ENCODE measurements at places on chromosomes 11 and 22.

DNA sequence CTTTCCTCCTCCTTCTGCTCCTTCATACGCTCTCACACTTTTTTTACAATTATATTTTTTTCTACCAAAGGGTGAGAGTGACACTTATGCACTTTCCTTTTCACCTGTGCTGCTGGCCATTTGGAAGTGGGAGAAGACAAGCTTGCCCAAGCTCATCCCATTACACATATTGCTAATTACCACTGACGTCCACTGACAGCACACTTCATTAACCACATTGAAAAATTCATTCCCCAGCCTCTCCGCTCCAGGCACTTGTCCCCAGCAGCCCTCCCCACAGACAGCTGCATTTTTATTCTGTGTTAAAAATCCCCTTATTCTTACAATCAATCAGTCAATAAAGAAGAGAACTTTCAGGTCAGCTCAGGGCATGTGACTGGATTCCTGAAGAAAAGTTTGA lies 175.1 kb downstream of the LRRC4C start:
- no peak for DNase-seq

DNA sequence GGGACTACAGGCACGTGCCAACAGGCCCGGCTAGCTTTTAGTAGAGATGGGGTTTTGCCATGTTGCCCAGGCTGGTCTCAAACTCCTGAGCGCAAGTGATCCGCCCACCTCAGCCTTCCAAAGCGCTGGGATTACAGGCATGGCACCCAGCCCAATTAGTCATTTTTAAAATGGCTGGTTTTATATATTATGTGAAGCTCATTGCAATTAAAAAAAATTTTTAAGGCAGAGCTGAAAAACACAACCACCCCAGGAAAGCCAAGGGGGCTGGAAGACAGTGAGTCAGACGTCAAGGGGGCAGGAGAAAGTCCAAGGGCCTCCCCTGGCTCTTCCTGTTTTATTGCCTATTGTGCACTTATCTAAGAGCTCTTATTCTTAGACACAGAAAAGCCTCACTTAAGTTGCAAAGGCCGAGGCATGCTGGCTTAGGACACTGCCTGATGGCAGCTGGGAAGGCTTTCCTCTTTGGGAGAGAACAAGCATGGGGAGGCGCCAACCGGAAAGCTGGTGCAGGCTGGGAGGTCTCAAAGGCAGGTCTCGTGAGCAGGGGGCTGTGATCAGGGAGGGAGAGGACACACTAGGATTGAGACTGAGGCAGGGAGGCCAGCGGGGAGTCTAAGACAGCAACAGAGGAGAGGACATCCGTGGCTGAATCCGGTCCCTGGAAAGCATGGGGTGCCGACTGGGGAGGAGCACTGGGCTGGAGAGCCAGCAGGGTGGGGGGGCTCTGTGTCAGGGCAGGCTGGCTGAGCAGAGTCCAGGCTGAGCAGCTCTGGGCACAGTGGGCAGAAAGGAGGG lies 11.1 kb upstream of the OSM start:
- peak; percentile 85 for DNase-seq

DNA sequence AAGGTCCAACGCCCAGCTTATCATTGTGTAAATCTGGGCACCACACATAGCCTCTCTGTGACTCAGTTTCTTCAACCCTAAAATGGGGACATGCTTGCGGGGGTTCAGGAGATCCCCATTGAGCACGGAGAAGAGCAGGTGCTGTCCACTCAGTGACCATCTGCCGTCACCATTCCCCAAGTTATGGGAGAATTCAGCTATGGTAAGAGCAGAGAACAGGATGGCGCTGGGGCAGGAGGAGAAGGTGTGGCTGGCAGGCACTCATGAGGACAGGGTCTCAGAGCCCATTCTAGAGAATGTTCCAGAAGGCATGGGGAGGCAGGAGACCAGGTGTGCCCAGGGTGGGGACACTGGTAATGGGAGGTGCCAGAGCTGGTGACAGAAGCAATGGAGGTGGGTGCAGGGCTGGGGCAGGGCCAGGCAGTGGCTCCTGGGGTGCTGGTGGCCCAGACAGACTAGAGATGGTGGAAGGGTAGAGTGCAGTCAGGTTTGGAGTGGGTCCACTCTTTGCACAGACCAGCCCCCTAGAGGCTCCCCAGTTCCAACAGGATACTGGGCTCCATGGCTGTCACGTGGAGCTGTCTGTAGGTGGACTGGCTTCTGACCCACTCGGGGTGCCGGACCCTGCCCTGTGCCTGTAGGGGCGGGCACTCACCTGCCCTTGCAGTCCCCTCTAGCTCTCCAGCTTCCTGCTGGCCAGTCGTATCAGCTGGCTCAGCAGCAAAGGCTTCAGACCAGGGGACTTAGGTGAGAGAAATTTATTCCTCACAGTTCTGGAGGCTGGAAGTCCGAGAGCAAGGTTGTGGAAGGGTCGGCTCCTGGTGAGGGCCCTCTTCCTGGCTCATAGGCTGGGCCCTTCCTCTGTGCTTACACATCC lies 84.7 kb downstream of the CDKN1C start:
- no peak for DNase-seq

GRCh38 chr11:94650756-94651155 lies 83.6 kb downstream of the PIWIL4 start:
- peak; percentile 73 for DNase-seq

- peak; percentile 46 for DNase-seq
These were observed 44.6 kb downstream of the COPB1 start for GRCh38 chr11:14454861-14455632.

DNA sequence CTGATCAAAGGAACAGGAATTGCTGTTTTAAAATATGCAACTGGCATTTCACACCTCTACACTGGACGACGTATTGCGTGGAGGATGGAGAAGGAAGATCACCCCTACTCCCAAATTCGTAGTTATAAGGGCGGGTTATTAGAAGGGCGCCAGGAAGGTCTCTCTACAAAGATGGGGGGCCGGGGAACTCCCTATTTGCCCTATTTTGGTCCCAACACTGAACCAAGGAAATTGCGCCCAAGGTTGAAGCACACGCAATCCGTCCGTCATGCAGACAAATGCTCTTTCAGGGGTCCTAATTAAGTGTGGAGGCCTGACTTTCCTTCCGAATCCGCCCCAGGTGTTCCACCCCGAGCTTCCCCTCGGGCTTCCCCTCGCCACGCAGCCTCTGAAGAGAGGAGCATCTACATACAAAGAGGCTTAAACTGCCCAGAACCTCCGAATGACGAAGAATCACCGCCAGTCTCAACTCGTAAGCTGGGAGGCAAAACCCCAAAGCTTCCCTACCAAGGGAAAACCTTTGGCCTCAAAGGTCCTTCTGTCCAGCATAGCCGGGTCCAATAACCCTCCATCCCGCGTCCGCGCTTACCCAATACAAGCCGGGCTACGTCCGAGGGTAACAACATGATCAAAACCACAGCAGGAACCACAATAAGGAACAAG lies 396 bp downstream of the NPAT start:
- no peak for DNase-seq

GRCh38 chr11:110249066-110249465 lies 47.3 kb downstream of the RDX start:
- DNase-seq, result no peak

DNA sequence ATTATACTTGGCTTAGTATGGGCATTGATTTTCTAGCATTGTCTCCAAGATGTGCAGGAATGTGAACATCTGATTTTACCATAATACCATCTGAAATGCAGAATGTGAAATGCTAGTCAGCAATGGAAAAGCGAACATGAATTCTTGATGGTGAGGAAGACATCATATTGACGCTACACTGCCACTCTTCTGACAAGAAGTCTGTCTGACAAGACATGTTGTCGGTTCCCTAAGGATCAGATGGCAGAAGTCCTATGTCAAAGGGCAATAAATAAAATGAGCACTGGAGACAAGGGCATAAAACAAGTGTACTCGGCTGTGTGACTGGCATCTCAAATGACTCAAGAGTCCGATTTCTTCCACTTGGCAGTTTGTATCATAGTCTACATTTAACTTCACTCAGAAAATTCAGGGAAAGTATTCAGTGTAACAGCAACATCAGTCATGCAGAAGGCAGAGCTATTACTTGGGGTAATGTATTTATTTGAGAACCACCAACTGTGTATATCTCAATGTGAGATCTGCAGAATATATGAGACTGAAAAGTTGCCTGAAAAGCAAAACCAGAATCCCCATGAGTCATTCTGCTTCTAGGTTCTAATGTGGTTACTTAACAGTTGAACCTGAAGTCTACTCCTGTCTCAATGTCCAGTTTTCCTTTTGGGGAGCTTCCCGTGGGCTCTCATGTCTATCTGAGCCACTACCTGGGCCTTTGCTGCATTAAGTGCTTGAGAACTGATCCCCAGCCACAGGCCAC lies 51.5 kb downstream of the SLC17A6 start:
- no peak for DNase-seq

GRCh38 chr22:45481661-45482060 lies 21.0 kb upstream of the FBLN1 start:
- DNase-seq, result no peak

DNA sequence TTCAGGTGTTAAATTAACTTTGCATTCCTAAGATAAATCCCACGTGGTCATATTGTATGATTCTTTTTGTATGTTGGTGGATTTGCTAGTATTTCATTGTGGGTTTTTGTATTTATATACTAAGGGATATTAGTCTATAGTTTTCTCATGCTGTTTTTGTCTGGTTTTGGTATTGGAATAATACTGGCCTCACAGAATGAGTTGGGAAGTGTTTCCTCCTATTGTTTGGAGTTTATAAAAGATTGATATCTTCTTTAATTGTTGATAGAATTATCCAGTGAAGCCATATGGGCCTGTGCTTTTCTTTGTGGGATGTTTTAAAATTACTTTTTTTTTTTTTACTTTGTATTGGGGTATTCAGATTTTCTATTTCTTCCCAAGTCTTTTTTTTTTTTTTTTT lies 59.8 kb downstream of the QSER1 start:
- no peak for DNase-seq

- no peak for DNase-seq
These were observed 39.0 kb upstream of the AKIP1 start for GRCh38 chr11:8871962-8872361.

- DNase-seq, result peak; percentile 84
These were observed 3.2 kb upstream of the RTN4R start for GRCh38 chr22:20271114-20271994.
